ENCODE measurements at places on chromosomes 7 and 10. TPM values are rescaled to one million over a fixed set of nuclear protein-coding genes. Genes with fewer than 3 reads are reported as not detected.

The EFCAB10 gene
- total RNA-seq, result not detected

The ADAM22 gene
- total RNA-seq, result 2.1 TPM

DNA sequence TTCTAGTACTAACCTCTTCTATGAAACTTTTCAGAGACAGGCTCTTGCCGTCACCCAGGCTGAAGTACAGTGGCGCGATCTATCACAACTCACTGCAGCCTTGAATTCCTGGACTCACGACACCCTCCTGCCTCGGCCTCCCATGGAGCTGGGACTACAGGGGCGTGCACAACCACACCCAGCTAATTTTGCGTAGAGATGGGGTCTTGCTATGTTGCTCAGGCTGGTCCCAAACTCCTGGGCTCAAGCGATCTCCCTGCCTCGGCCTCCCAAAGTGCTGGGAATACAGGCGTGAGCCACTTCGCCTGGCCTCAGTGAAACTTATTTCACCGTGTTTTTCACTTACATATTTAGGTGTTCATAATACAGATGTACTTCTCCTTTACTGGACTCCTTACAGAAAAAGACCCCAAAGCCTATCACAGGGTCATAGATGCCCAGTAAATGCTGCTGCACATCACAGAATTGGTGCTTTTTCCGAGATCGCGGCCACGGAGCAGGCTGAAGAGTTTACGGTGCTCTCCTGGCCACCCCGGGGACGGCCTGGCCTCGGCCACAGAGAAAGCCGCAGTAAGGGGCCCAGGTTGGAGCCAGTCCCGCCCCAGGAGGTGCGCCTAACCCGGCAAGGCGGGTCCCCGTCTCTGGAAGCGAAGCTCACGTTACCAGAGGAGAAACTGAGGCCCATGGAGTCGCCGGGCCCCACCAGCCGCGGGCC, 595 bp downstream of the TBL2 start:
- H3K4me3 ChIP-seq, result peak overlapping the region; percentile 92
- H3K4me1 ChIP-seq, result peaks cover 40% of the 10 kb centered on the region
- H3K27me3 ChIP-seq, result no peaks in the 10 kb centered on the region
- no peak for DNase-seq
- H3K36me3 ChIP-seq, result peaks cover 23% of the 10 kb centered on the region

DNA sequence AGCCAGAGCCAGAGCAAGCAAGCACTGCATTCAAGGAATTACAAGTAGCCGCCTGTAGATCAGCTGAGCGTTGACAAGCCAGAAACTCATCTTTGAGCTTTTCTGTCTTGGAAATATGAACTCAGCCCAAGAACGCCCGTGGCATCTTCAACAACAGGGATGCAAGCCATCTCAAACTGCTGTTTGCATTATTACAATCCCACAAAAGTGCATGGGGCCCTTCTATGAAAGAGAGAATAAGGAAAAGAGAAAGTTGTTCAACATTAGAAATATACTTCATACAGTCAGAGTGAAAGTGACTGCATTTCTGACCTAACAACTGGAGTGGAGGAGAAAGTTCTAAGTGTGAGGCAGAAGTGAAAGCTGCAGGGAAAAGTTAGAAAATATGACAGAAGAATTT, 6.5 kb downstream of the SGCE start:
- no peak for DNase-seq
- H3K27me3 ChIP-seq, result no peaks in the 10 kb centered on the region
- H3K27ac ChIP-seq, result no peak overlapping the region
- H3K4me1 ChIP-seq, result no peaks in the 10 kb centered on the region
- no peak overlapping the region for H3K4me3 ChIP-seq

DNA sequence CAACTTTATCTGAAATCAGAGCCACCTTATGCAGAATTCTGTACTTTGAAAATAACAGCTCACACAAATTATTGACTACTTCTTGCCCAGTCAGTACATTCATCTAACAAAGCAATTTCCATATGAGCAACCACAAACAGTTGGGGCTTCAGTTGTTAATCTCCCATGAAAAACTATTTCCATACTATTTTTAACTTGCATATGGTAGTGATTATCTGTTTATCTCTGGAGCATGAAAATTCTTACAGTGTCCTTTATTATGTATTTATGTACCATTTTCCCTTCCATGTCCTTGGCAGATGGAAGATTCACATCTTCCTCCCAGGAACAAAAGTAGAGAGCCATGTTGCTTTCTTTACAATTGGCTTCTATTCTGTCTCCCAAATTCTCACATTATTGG, 285.7 kb downstream of the CRPPA start:
- no peaks in the 10 kb centered on the region for H3K36me3 ChIP-seq
- DNase-seq, result no peak
- peaks cover 7% of the 10 kb centered on the region for H3K4me1 ChIP-seq
- H3K4me3 ChIP-seq, result no peak overlapping the region
- H3K27ac ChIP-seq, result no peak overlapping the region

- no peaks in the 10 kb centered on the region for H3K27me3 ChIP-seq
- peaks cover 51% of the 10 kb centered on the region for H3K4me1 ChIP-seq
- DNase-seq, result no peak
- peaks cover 8% of the 10 kb centered on the region for H3K36me3 ChIP-seq
- peak overlapping the region; percentile 48 for H3K27ac ChIP-seq
Observed at GRCh38 chr10:74839708-74840107, 13.3 kb downstream of the KAT6B start.

GRCh38 chr7:123553159-123553558, 4.5 kb downstream of the NDUFA5 start:
- no peak overlapping the region for H3K4me3 ChIP-seq
- DNase-seq, result no peak
- peaks cover 48% of the 10 kb centered on the region for H3K36me3 ChIP-seq
- H3K4me1 ChIP-seq, result peaks cover 58% of the 10 kb centered on the region

All from esophagus muscularis mucosa (tissue), 4 donors.